ENCODE measurements at places on chromosomes 7 and 10.

GRCh38 chr7:112692333-112692732, 97.9 kb downstream of the TMEM168 start:
- no peak for DNase-seq

GRCh38 chr7:6430271-6430940, 17.3 kb downstream of the DAGLB start:
- no peak for DNase-seq

GRCh38 chr7:142867398-142868187, 12.7 kb downstream of the EPHB6 start:
- no peak for DNase-seq

DNA sequence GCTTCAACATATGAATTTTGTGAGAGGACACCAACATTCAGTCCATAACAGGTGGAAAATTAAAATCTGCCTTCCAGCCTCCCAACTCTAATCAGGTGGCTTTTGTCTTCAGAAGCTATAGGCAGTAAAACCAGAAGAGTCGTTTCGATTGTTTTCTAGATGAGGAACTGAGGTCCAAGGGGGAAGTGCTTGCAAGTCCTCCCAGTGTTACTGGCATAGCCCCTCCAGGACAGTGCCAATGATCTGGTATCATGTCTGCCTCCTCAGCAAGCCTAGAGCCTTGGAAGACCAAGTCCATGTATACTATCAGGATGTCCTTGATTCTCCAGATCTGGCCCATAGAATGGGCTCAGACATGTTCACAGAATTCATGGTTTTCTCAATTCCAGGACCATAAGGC, 16.9 kb downstream of the CYP26A1 start:
- no peak for DNase-seq

DNA sequence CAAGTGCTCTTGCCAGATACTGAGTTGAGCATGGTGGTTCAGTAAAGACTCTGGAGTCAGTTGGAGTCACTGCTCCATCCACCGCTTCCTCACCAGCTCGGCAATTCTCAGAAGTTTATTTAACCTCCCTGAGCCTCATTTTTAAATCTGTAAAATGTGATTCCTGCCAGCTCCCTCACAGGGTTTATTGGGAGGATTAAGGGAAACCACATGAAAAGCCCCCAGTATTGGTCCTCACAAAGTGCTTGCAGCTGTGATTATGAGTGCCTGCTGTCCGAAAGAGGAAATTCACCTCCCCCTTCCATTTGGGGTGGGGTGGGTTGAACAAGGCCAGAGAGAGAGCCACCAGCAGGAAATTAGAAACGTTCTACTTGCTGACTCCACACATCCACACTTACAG, 99.0 kb downstream of the AOAH start:
- no peak for DNase-seq

DNA sequence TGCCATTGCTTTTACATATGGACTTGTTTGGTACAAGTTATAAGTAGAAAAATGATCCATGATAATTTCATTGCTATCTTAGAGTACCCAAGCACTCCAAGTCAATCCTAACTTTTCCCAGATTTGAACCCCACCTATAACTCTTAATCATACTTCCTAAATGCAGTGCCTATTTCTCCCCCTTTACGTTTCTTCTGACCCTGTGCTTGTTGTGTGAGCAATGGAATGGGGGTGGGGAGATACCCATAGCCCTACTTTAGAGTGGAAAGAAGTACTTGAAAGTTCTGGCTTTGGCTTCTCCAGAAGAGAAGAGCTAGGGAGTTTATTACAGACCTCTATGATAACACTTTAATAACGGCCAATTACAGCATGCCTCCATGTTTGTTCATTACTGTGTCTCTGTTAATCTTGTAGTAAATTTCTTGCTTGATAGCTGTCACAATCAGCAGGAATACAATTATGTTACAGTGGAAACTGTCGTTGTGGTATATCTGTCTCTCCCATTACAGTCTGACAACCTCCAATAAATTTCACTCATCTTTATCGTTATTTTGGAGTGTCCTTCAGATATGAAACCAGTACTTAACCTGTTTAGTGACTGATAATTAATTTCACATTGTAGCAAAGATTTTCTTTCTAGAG, 34.0 kb downstream of the CNPY1 start:
- no peak for DNase-seq

DNA sequence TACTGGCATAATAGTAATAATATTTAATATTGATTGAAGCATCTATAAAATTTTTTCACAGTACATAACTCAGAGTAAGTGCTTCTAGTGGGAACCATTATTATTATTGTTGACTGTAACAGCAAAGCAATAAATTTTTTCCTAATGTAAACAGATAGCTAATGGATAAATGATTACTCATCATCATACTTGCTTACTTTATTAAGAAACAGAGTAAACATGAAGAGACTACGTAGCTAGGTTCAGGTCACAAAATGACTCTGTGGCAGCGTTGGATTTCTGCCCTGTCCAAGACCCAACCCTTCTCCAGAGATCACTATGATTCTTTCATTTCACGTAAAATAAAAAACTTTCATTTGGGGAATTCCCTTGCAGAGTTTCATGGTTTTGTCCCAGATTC, 8.3 kb upstream of the ABCB5 start:
- DNase-seq = no peak

DNA sequence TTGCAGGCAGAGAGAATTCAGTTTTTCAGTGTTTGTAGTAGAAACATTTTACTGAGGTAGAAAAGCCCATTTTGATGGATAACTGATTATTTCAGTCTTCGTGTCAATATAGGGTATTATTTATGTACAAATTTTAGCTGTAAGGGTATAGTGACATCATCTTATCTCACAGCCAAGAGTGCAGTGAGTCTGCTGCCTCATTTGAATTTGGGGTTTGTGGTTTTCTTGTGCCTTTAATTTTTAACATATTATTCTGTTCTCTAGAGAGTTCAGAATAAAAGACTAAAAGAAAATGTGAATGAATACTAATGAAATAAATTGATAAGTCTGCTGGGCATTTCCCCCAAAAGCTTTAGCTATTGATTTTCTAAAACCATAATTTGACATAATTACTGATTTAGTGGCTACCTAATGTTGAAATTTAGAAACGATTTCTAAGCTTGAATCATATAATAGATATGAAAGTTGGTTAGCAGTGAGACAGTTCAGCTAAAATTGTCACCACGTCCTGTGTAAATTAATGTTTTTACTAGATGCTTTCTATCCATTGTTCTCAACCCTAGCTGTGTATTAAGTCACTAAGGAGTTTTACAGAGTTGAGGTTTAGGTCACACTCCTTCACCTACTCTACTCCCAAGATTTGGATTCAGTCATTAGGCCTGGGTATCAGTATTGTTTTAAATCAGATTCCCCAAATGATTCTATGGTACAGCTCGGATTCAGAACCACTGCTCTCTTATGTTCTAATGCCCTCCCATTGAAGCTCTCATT, 37.3 kb downstream of the ACADSB start:
- no peak for DNase-seq

All from stimulated activated CD4-positive, alpha-beta T cell treated with anti-CD3 and anti-CD28 coated beads, Interleukin-15, amount 100 ng/mL, for 1 hour (primary cell).